SK-N-SH treated with all-trans-retinoic acid at 6 μM for 48 hours (cell line): ENCODE measurements at places on chromosomes 5 and 9.

GRCh38 chr5:171149333-171149732, 159.7 kb upstream of the TLX3 start:
- no peak for ATAC-seq

- ATAC-seq: no peak
These were observed 4.8 kb downstream of the SUB1 start for GRCh38 chr5:32589942-32590869.

DNA sequence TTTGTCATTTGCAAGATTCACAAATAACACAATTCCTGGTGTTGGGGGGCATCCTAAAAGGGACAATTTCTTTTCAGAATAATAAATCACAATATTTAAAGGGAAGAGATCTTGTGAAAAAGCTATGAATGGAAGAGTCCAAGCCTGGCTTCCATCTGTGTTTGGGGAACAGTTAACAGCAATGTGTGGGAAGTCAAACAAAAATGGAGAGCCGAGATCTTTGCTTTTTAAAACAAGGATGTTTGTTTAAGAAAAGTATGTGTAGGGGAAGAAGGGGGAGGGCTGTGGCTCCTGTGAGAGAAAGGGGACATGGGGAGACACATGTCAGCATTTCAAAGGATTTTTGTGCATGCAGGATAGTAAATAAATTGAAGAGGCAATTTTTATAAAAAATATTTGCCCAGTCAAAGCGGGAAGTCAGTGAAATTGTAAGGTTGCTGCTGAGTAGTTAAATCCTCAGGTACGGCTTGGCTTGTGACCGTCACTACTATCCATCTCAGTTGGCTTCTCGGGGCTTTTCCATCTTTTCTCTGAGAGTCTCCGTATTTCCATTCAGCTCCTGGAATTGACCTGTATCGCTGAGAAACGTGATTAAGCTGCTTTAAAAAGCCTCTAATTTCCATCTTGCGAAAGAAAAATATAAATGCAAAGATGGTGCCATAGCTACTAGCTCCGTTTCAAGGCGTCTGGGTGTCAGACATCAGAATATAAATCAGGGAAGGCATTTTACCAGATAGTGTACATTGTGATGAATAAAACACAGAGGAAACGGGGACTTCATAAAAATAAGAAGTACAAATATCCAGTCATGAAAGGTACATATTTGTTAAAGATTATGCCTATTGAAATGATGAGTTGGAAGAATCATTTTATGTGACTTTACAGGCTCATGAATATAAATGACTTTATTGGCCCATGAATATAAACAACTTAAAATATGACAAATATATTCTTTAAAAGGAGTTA, 52.9 kb upstream of the VCAN start:
- no peak for ATAC-seq

- ATAC-seq: no peak
These were observed 79.8 kb downstream of the BARX1 start for GRCh38 chr9:93875330-93875729.

DNA sequence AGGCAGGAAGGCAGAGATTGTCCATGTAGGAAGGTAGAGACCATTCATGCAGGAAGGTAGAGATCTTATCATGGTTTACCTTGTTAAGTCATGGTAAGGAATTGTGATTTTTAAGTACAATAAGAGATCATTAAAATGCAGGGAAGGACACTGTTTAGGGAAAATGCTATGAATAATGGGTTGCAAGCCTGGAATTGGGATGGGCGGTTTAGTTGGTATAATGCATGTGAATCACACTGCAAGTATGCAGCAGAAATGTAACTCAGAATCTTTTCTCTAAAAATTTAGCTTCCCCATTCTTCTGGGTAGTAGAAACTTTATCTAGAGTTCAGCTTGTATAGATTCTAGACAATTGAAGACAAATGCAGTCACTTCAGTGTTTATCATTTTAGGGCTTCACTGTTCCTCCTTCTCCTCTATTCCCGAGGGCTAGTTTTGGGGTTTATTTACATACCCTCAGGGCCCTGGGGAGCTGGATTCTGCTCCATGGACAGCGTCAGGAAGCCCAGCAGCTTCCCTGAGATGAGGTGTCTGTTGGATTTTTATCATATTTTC, 212.0 kb downstream of the SREK1 start:
- ATAC-seq: no peak

- ATAC-seq: no peak
These were observed 284.5 kb downstream of the SH3GL2 start for GRCh38 chr9:17863213-17863883.

DNA sequence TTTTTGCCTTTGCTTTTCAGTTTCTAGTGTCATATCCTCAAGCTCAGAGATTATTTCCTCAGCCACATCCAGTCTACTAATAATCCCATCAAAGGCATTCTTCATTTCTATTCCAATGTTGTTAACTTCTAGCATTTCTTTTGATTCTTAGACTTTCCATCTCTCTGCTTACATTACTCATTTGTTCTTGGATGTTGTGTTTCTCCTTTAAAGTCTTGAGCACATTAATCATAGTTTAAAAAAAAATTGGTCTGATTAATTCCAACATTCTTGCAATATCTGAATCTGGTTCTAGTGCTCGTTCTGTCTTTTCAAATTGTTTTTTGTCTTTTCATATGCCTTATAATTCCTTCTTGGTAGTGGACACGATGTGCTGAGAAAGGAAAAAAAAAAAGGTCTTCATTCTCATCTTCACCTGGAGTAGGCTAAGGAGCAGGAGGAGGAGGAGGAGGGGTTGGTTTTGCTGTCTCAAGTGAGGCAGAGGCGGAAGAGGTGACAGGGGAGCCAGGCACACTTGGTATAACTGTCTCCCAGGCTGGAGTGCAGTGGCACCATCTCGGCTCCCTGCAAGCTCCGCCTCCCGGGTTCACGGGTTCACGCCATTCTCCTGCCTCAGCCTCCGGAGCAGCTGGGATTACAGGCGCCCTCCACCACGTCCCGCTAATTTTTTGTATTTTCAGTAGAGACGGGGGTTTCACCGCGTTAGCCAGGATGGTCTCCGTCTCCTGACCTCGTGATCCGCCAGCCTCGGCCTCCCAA, 16.3 kb downstream of the PRXL2C start:
- ATAC-seq: no peak; the same call in 2 of the 3 replicates

- no peak for ATAC-seq
These were observed 88.0 kb downstream of the INIP start for GRCh38 chr9:112629671-112630485.

GRCh38 chr5:161314033-161314432, 232.5 kb downstream of the GABRB2 start:
- no peak for ATAC-seq

DNA sequence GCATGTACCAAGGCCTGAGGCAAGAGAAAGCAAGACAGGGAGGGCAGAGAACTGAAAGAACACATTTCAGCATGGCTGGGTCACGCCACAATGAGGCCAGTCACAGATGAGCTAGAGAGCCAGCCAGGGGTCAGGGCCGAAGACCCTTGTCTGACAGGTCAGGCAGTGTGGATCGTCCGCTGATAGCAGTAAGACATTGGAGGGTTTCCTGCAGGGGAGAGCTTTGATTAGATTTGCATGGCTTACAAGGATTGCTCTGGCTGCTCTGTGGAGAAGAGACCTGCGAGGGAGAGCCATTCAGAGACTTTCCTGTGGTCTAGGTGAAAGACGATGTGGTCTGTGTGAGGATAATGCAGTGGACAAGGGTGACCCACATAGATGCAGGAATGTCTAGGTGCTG, 93.1 kb downstream of the RALGPS1 start:
- ATAC-seq: no peak

- ATAC-seq: no peak
These were observed 71.0 kb upstream of the IQGAP2 start for GRCh38 chr5:76332102-76332501.

GRCh38 chr5:1930501-1930879, 47.8 kb upstream of the IRX4 start:
- no peak; the same call in 2 of the 3 replicates for ATAC-seq

GRCh38 chr5:119327018-119327417, 28.8 kb upstream of the TNFAIP8 start:
- ATAC-seq: no peak

DNA sequence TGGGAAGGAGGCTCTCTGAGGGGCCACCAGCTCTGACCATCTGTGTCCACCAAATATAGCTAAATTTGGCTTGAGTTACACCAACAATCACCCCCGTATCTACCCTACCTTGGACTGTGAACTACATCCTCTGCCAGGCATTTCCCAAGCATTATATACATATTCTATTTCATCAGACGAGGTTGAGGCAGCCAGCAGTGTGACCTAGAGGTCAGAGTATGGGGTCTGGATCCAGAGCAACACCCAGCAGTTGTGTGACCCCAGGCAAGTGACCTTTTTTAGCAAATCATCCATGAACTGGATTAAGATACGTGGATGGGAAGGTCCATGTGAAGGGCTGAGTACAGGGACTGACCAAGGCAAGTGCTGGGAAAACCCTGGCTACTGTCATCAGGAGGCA, 180.6 kb downstream of the HSPA4 start:
- no peak for ATAC-seq

- no peak for ATAC-seq
These were observed 142.9 kb downstream of the DOCK8 start for GRCh38 chr9:357560-357959.

DNA sequence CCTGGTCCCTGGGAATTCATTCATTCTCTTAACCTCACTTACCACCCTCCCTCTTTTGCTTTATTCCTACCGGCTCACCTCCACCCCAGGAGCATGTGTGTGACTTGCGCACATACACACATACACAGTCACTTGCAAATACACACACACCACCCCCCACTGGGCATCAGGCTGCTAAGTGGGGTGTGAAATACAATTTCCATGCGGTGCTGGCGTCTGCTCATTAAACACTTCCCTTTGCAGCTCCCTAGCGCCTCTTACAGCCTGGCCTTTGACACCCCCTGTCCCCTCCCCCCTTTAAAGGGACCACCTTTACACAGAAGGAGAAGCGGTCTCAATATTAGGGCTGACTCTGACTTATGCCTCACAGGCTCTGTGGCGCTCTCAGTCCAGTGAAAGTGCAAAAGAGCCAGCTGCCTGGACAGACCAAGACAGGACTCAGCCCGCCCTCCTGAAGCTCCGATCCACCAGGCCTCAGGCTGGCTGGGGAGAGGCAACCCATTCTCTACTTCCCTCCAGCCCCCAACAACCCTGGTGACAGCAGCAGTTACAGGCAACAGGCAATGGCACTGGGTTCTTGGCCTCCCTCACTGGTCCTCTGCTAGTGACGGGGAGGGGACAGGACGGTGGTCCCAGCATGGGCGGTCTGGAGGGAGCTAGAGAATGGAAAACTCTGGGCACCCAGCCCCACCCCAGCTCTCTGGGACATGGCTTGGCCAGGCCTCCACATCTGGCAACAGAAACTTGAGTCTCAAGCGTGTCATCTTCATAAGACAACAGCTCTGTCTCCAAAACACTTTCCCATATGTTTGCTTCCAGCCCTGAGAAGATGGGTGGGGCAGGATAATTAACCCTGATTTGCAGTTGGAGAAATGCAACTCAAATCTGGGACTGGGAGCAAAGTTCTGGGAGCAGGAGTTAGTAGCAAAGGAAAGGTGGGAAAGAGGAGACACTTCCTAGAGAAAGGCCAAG, 12.0 kb downstream of the ENHO start:
- ATAC-seq: no peak

- ATAC-seq: no peak
These were observed 124.3 kb downstream of the ARL15 start for GRCh38 chr5:54186108-54186507.

GRCh38 chr5:86679529-86679928, 61.8 kb downstream of the COX7C start:
- ATAC-seq: peak; percentile 92

- ATAC-seq: no peak
These were observed 72.0 kb downstream of the CEP120 start for GRCh38 chr5:123351240-123351639.

DNA sequence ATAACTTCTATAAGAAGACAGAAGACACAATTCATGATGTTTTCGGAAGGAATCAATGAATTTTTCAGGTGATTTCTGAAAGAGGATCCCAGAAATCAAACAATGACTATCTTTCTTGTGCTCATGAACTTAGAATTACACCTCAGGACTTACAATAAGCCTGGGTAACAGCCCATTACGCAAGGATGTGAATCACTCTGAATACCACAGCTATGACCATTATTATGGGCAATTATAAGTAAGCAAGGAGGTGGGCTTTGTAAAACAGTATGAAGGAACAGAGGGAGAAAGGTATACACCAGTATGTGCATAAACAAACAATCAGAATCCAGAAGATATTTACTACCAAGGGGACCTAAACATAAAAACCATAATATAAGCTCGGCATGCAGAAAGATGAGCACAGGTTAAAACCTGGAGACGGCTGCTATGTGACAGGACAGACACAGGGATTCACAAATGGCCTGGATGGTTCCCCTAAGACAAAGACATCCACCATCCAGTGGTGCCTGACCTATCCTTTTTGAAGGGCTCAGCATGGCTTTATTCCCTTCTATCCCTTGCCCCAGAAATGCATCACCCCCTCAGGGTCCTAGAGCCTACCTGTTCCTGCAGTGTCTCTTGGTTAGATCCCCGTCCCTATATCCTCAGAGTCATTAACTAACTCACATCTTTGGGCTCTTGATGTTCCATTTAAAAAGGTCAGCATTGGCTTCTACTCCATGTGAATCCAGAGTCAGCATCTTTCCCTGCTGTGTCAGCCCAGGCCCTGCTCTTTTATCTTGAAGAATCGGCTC, 21.8 kb upstream of the PPP2CA start:
- peak; percentile 81 for ATAC-seq

- peak; percentile 44 for ATAC-seq
These were observed 598 bp downstream of the MYO10 start for GRCh38 chr5:16935231-16936149.

DNA sequence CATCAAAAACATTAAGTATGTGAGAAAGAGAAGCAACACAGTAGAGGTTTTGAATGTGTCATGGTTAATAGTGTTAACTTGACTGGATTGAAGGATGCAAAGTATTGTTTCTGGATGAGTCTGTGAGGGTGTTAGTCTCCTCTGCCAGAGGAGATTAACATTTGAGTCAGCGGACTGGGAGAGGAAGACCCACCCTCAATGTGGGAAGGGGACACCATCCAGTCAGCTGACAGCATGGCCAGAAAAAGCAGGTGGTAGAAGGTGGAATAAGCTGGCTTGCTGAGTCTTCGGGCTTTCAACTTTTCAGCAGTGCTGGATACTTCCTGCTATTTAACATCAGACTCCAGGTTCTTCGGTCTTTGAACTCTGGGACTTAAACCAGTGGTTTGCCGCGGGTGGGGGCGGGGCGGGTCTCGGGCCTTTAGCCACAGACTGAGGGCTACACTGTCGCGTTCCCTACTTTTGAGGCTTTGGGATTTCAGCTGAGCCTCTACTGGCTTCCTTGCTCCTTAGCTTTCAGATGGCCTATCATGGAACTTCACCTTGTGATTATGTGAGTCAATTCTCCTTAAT, 309.9 kb upstream of the ST8SIA4 start:
- ATAC-seq: no peak

- ATAC-seq: no peak
These were observed 213.7 kb upstream of the SNX2 start for GRCh38 chr5:122561209-122561608.

GRCh38 chr5:8842971-8843551, 702.8 kb downstream of the SEMA5A start:
- ATAC-seq: peak; percentile 97

DNA sequence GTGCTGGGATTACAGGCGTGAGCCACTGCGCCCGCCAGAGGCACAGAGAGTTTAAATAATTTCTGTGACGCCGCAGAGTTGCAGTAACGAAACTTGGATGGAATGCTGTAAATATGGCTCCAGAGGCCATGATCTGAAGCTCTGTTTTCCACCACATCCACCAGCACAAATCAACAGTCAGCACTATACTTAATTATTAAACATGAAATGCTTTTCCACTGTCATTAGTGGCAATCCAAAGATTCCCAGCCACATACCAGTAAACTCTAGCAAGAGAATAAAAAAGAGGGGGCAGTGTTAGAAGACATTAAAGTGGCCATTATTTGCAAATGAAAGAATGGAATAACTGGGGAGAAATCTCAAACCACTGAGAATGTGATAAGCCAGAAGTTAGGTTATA, 242.5 kb downstream of the DIRAS2 start:
- no peak for ATAC-seq
